ENCODE measurements at places on chromosomes 7 and 10.

GRCh38 chr10:90288391-90288933 is 569.4 kb downstream of the HTR7 start:
- DNase-seq = no peak

GRCh38 chr7:44284881-44285541 is 40.4 kb downstream of the CAMK2B start:
- DNase-seq = no peak

DNA sequence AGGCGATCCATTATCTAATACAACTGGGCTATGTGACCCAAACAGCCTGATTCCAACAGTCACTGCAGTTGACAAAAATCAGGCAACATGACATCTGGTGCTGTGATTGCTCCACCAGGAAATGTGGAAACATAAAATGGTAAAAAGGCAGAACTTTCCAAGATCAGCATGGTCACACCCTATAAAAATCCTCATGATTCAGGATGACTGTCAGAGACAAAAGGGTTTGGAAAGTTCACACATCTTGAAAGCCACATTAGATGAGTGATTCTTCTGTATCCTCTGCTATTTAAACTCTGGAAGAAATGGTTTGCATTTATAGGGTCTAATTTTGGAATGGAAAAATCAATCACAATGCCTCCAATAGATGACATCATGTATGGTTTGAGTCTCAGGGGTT is 662.6 kb upstream of the IGFBP3 start:
- DNase-seq = peak; percentile 50

DNA sequence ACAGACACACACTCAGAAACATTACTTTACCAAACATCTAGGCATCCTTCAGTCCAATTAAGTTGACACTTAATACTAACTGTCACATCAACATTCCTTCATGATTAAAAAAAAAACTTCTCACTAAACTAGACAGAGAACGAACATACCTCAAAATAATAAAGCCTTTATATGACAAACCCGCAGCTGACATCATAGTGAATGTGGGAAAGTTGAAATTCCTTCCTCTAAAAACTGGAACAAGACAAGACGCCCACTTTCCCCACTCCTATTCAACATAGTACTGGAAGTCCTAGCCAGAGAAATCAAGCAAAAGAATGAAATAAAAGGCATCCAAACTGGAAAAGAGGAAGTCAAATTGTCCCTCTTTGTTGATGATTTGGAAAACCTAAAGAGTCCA is 96.9 kb upstream of the PPP1R9A start:
- no peak for DNase-seq

DNA sequence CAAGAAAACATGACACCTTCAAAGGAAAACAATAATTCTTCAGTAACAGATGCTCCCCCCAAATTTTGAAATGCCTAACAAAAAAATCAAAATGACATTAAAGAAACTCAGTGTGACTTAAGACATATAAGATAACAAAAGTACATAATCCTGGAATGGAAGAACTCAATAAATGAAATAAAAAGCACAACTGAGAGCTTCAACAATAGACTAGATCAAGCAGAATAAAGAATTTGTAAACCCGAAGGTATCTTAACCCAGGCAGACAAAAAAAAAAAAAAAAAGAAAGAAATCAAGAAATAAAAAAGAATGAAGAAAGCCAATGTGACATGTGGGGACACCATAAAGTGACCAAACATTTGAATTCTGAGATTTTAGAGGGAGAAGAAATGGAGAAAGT is 27.7 kb upstream of the LRRD1 start:
- DNase-seq = no peak
